Activated T-cell treated with anti-CD3 and anti-CD28 coated beads for 4 hours (primary cell): ENCODE measurements at places on chromosomes 16 and 17.

- no peak for DNase-seq
Observed at GRCh38 chr16:11334831-11335404, 10.3 kb upstream of the RMI2 start.

DNA sequence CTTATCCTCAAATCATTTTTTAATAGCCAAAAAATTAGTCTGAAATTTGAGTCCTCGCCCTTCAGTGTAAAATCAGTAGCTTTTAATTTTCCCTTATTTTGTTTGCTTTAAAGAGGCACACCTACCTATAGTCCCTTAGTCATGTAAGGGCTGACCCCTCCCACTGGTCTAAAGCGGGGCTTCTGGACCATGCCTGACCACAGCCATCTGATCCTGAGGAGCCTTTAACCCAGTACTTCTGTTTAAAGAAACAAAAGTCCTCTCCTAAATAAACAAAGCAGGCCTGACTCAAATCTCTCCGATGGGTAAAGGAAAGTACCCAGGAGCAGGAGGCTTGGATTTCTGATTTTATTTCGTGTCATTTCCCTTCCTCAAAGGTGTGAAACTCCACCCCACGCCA is 92.0 kb upstream of the CCL2 start:
- DNase-seq = no peak

- no peak for DNase-seq
Observed at GRCh38 chr17:63189082-63189481, 223.0 kb downstream of the TANC2 start.

GRCh38 chr16:3058139-3059030 is 7.1 kb upstream of the IL32 start:
- DNase-seq = no peak

DNA sequence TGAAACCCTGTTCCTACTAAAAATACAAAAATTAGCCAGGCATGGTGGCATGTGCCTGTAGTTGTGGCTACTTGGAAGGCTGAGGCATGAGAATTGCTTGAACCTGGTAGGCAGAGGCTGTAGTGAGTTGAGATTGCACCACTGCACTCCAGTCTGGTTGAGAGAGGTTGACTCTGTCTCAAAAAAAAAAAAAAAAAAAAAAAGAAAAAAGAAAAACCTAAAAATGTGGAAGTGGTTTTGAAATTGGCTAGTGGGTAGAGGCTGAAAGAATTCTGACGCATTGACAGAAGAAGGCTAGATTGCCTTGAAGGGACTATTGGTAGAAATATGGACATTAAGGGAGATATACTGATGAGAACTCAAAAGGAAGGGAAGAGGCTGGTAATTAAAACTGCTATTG is 33.6 kb upstream of the CPPED1 start:
- no peak for DNase-seq

DNA sequence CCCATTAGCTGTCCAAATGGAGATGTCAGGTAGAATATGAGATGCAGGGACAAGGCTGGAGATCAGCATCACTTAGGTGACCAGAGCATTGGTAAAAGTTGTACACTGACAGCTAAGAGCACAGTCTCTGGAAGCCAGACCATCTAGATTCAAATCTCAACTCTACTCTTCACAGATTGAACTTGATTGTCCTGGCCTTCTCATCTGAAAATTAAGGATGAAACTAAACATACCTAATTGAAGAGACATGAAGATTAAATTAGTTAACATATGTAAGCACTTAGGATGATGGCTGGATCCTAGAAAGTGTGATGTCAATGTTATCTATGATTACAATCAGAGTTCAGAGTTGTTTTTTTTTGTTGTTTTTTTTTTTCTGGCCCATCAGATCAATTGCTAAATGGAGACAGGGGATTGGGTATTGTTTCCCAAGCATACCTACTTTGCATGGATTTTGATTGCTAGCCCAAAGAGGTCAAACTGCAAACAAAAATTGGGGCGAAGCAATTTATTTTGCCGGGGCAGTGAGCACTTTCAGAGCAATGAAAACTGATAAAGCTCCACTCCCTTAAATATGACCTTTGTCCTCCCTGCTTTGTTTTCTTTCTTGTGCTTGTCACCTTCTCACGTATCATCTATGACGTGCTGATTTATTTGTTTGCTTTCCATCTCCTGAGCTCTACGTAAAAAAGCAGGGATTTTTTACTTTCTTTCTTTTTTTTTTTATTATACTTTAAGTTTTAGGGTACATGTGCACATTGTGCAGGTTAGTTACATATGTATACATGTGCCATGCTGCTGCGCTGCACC is 217.6 kb upstream of the CPHXL start:
- no peak for DNase-seq

DNA sequence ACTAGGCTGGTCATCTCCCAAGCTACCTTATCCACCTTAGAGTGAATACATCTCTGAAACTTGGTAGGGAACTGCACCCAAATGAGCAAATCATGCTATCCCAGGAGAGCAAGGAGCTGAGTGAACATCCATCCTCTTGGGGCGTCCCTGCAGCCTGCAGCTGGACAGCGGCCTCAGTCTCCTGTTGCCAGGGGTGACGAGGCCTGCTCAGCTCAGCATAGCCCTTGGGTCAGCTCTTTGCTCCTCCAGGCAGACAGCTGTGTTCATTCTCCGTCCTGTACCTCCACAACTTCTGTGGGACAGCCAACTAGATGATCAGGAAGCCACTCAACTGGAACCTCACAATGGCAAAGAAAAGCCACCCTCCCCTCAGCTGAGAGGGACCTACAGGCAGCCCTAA is 111.9 kb downstream of the SOCS1 start:
- DNase-seq = no peak

DNA sequence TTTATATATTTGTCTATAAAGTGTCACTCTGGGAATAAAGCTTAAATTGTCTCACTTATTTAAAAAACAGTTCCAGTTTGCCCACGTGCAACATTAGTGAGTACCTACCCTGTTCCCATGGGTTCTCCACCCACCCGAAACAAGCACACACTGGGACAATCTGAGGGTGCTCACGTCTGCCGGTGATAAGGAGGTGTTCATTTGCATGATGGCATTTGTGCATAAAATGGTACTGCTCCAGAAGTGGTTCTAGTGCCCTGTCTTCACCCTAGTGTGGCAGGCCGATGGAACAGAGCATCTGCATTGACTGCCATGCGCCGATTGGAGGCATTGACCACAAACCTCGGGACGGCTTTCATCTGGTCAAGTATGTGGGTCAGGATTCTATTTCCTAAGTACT is 35.6 kb upstream of the ENDOV start:
- no peak for DNase-seq

DNA sequence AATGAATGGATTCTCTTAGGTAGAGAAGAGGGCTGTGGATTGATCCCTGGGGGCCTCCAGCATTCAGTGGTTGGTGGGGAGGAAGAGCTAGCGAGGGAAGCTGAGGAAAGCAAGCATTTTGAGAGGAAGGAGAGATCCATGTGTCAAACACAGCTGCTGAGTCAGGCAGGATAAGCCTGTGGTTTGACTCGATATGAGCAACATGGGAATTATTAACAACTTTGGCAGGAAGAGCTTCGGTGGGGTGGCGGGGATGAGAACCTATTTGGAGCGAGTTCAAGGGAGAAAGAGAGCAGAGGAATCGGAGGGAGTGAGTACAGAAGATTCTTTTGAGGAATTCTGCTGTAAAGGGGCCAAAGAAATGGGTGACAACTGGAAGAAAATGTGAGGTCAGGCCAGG is 59.5 kb upstream of the CDC42EP4 start:
- no peak for DNase-seq

GRCh38 chr17:9837551-9838471 is 12.1 kb downstream of the GLP2R start:
- DNase-seq = no peak

DNA sequence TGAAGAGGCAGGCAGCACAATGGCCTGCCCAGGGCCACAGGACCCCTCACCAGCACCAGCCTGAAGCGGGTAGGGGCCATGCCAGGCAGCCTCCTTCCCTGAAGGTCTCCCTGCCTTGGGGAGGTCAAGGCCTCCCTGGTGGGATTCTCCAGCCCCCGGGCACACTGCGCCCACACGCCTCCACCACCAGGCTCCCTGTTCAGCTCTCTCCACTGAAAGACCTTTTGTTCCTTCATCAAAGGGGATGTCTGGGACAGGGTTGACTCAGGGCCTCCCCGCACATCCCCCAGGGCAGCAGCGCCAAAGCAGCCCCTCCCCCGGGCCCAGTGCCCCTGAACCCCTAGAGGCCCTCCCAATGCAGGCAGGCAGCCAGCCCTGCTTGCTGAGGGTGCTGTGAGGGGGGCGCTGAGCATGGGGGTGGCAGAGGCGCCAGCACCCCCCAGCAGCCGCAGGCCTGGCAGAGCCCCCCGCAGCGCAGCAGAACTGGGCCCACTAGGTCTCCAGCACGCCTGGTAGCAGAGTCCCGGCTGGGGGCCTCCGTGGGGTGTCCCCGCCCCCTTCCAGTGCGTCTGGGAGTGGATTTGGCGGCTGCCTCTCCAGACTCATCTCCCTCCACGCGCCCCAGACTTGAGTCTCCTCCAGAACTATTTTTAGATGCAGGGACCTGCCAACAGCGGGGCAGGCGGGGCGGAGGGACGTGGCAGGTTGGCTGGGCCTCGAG is 13.1 kb downstream of the BCAR1 start:
- DNase-seq = no peak

DNA sequence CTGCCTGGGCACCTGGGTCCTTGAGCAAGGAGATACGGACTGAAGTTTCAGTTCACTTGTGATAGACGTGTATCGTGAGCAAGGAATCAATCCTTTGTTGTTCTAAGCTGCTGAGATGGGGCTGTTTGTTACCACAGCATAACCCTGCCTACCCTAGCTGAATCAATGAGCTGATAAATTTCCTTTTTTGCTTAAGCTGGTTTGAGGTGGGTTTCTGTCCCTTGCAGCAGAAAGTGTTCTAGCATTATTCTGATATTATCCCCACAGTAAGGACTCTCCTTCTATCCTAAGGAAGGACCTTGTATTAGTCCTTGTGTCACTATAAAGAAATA is 51.5 kb downstream of the IL21R start:
- DNase-seq = no peak

GRCh38 chr17:7557775-7558543 is 591 bp upstream of the TNFSF13 start:
- no peak for DNase-seq

- DNase-seq = peak; percentile 40
Observed at GRCh38 chr16:2874912-2875362, 8.1 kb upstream of the FLYWCH2 start.

- DNase-seq = no peak
Observed at GRCh38 chr17:37774504-37774903, 29.6 kb upstream of the HNF1B start.

DNA sequence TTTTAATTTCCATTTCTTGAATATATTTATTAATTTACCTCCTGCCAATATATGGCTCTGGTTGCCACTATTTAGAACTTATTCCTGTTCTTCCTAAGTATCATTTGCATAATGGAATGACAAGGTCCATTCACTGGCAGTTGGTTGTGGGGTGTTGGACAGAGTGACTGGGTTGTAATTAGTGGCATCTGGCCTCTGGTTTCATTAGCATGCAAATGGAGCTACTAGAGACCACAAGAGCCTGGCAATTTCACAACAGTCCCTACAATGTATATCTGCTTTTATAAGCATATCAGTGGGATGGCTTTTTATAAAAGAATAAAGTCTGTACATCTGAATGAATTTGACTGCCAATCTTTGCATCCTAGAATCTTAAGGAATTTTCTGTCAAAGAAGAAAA is 1030.9 kb upstream of the CDH8 start:
- no peak for DNase-seq

DNA sequence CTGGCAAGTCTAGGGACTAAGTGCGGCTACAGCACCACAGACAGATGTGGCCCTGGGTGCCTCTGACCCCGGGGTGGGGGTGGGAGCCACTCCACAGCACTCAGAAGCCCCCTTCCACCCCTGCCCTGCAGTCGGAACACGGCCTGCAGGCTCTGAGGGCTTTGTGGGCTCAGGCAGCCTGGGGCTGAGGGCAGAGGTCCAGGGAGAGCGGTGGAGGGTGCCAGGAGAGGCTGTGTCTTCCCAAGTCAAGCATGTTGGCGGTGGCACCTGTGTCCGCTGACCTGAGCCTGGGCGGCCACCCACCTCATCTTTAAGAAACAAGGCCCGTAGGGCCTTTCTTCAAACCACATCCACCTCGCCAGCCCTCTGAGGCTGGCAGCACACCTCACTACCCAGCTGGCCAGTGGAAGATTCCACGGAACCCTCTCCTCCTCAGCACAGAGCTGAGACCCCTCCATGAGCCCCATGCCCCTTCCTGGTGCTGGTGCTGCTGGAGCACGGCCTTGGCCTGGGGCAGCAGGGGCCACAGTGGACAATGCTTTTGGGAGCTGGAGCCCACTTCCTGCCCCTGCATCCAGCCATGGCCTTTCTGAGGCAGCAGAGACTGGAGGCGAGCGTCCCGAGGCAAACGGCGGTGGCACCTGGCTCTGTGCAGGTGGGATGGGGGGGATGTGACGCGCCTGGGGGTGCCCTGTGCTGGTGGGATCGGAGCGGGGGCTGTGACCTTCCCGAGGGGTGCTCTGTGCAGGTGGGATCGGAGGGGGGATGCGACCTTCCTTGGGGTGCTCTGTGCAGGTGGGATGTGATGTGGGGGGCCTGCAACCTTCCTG is 77.8 kb downstream of the ZNF778 start:
- DNase-seq = no peak

DNA sequence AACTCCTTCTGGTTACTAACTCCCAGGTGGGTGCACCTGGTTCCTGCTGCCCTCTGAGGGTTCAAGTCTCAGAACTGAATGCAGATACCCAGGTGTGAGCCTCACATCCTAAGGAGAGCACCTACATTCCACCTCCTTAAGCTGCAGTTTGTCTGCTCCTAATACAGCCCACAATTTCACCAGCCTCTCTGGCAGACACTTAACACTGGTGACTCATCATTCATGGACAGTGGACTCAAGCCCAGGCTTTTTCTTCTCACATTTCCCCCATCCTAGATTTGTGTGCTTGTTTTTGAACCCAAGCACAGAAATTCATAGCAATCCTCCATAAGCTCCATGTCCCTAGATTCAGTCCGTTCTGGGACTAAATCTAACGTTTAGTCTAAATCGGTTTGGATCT is 7.0 kb upstream of the MAF start:
- DNase-seq = no peak

GRCh38 chr16:30541502-30542329 is 7.1 kb upstream of the ZNF747 start:
- DNase-seq = no peak

GRCh38 chr17:1134634-1135324 is 45.0 kb downstream of the ABR start:
- DNase-seq = no peak

DNA sequence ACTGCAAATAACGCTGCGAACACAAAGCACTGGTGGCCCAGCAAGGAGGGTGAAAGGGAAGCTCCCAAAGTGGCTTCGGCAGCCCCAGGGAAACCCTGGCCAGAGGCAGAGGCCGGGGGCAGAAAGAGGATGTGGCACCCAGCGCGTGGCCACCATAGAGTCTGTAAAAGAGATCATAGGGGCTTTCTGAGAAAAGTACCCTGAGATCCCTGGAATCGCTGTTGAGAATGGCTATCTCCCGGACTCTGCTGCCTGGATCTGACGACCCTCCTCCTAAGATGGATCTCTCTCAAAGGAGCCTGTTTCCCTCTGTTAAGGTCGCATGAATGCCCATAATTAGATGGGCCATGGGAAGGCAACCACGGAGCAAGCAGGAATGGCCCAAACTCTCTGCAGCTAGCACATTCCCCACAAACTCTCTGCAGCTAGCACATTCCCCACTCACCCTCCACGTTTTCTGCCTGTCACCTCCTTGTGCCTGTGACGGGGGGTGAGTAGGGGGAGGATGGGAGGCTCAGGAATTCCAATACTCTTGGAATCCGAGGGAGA is 364.4 kb downstream of the XYLT1 start:
- DNase-seq = no peak

GRCh38 chr17:74936470-74936799 is 737 bp downstream of the OTOP3 start:
- no peak for DNase-seq

- DNase-seq = no peak
Observed at GRCh38 chr17:15965528-15965927, 20.6 kb downstream of the ADORA2B start.
